Hypothalamus (tissue), 51 donors: ENCODE measurements at places on chromosomes 1 and 21.

- no peak for DNase-seq
Observed at GRCh38 chr1:51139474-51139873, 37.4 kb downstream of the C1orf185 start.

DNA sequence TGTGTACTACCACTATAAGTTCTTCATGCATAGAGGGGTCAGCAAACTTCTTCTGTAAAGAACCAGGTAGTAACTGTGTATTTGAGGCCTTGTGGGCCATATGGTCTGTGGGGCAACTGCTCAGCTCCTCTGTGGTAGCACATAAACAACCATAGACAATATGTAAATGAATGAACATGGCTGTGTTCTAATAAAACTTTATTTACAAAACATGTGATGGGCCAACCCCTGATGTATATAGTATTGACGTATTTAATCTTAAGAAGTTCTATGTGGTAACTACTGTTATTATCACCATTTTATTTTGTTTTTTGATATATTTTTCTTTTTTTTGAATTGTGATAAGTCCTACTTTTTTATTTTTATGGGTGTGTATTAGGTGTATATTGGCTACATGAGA, 15.4 kb downstream of the TRAF5 start:
- no peak for DNase-seq

- no peak for DNase-seq
Observed at GRCh38 chr1:231091415-231091814, 51.4 kb upstream of the FAM89A start.

DNA sequence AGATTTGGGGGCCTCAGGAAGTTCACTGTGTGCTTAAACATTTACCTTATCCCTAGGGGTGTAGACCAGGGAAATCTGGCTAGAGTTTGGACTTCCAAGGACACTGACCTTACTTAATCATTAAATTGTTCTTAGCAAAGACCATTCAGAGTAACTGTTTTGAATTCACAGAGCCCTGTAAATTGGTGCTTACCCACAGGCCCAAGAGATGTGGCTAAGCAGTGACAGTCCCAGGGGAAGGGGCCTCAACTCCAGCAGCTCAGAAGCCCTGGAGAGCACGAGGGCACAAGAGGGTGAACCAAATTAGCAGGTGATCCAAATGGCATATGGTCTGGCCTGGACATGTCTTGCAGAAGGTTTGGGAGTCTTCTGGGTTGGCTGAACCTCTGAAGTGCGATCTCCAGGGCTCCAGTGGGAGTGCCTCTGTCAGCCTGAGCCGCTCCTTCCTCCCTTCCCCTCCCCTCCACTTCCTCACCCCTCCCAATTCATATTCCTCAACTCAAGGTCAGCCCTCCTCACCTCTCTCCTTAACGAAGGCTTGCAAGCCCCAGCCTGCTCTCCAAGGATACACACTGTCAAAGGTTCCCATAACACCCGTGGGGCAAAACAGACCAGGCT, 4.3 kb downstream of the PAQR7 start:
- DNase-seq: no peak

DNA sequence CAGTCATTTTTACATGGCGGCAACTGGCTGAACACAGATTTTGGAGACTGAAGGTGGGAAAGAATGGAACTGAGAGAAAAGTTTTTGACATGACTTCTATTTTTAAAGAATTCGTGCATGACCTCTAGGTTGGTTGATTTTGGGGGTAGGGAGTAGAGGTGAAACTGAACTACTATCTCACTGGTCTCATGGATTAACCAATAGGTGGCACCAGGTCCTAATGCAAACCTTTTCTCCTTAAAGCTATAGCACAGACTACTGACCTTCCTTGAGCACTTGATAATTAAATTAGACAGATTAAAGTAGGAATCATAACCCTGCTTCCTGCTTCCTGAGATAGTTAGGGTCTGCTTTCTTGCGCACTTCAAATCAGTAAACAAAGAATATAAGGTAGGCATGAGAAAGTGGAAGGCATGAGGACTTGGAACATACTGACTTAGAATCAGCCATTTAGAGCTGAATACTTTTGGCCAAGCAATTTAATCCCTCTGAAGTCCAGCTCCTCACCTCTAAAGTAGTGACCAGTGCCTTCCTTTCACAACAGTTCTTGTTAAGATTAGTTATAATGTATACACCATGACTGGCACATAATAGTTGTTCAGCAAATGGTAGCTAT, 206.0 kb downstream of the CENPF start:
- no peak for DNase-seq

DNA sequence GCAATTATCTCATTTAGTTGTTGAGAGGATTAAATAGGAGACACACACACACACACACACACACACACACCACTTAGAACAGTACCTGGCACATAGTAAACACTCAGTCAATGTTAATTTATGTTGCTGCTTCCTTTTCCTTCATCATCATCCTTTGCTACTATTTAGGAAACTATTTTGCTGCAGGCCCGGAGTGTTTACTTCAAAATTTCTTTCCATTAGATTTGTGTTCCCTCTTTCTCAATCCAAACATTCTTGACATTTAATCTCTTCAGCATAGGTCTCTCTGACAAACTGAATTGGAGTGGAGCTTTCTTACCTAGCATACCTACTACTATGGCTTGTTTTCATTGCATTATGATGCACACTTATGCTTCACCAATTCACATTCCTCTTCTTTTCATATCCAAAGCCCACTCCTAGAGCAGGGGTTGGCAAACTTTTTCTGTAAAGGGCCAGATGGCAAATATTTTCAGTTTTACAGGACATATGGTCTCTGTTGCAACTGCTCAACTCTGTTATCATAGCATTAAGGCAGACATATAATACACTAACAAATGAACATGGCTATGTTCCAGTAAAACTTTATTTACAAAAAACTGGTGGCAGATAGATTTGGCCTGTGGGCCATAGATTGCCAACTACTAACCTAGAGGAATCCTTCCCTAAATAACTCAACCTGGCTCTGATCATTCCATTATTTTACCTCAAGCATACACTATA, 49.5 kb downstream of the SCMH1 start:
- no peak for DNase-seq

GRCh38 chr1:156665539-156665938, 11.7 kb downstream of the NES start:
- DNase-seq: no peak

DNA sequence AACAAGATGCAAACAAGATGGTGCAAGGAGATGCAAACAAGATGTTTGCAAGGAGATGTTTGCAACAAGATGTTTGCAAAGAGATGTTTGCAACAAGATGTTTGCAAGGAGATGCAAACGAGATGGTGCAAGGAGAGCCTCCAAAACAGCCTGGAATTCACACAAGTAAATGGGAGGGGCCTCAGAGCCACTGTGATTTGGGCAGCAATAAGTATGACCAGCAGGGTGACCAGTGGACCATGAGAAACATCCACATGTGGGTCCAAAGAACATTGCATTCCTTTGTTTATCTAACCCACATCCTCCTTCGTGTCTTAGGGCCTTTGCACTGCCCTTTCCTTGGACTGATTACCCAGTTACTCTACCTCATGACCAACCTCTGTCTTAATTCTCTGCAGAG, 162.9 kb downstream of the PLPP3 start:
- no peak for DNase-seq

DNA sequence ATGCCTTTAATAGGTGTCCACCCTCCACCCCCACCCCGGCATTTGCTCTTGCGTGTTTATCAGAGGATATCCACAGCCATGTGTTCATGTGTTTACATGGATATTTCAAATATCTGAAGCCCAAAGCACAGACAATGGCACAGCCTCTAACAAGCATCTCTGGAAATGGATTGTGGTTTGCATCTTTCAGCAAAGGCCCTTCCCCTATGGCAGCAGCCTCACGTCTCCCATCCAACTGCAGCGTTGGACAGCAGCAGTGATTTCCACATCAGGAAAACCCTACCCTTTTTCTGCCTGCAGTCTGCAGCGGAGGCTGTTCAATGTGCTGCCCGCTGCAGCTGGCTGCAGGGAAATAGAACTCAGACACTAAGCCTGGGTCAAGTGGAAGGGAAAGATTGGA, 1.6 kb downstream of the RASSF5 start:
- no peak for DNase-seq

DNA sequence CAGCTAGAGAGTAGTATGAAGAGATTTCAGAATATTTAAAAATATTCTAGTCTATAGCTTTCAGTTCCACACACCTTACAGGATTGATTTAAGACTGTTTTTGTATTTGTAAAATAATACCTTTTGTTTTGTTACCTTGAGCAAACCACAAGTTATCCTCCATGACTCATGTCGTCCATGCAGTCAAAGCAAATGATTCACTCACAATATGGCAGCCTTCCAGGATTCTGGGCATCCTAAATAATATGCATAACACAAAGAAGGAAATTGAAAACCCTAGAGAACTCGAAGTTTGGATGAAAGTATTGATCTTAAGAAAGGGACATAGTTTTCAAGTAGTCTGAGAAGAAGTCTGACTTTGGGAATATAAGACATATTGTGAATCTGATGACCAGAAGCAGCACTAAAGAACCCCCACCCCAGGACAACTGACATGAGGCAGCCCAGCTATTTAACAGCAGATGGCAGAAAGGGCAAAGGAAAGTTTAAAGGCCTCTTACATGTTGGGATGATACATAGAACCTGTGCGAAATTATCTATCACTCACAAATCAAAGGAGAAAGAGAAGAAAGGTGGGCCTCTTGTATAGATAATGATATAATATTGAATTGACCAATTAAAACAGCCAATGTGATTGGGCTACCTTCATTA, 857.9 kb downstream of the BRINP3 start:
- DNase-seq: no peak

DNA sequence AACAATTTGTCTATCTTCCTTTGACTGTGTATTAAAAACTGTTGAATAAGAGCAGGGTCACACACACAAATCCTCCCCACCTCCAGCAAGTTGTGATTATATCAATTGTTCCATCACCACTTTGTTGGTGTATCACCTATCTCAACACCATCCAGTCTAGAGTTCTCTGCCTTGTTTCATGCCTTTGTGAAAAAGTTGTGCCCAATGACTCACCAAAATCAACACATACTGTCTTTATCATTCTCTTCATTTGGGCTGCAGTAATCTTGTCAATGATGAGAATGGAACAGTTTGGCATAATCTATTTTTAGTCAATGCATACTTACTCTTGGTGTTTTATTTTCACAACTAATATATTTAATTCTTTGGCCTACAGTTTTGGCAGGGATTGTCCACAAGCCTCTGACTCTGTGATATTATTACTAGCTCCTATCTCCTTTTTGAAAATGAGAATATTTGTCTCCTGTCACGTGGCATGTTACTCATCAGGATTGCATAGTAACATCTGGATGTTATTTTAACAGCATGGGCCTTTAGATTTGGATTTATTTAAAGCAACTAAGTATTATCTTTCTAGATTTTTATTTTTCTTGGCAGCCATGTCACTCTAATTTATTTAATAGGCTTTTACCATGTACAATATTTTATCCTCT, 5.1 kb downstream of the C1orf87 start:
- DNase-seq: no peak

GRCh38 chr1:43935711-43936427, 2.3 kb downstream of the ARTN start:
- DNase-seq: no peak

DNA sequence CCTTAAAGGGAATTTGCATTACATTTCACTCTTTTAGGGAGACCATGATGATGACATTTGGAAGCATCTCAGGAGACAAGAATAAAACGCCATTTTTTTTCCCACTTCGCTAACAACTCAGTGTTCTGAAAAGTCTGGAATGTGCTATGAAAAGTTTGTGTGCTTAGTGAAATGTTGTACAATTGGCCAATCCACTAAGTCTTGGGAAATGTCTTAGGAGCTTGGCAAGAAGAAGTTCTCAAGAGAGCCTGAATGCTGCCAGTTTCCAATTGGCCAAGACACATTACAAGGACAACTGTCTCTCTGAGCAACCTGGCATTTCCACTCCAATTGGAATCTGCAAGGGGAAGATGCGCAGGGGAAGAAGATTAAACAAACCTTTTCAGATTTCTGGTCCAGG, 401.8 kb downstream of the RWDD3 start:
- no peak for DNase-seq
